GM12864 (cell line): ENCODE measurements at places on chromosomes 7 and 10.

GRCh38 chr10:6120691-6121090 lies 31.9 kb downstream of the RBM17 start:
- DNase-seq: no peak

DNA sequence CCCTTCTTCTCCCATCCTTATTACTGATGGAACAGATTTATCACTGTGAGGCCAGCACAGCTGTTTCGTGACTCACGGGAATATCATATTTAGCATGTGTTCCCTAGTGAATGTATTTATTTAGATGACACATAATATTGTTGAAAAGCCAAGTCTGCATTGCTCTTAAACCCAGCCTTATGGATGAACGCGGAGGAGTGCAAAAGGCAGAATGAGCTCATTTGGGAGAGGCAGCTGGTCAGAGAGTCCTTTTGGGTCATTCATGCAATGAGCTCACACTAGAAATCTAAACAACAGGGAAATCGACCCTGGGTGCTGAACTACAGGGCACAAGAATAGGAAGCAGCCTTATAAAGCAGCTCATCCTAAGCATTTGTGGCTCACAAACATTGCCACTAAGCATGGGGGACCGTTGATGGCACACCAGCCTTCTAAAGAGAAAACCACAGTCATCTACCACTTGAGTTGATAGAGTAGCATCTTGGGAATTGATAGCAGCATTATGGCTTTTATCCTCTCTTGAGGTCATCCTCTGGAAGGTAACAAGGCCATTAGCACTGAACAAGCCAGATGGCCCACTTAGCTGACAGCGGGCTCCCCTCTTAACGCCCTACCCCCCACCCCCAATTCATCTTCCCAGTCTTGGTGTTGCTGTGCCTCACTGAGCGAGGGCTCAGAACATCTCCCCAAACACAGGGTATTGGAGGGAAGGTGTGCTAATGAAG lies 32.9 kb upstream of the SDK1 start:
- no peak for DNase-seq

DNA sequence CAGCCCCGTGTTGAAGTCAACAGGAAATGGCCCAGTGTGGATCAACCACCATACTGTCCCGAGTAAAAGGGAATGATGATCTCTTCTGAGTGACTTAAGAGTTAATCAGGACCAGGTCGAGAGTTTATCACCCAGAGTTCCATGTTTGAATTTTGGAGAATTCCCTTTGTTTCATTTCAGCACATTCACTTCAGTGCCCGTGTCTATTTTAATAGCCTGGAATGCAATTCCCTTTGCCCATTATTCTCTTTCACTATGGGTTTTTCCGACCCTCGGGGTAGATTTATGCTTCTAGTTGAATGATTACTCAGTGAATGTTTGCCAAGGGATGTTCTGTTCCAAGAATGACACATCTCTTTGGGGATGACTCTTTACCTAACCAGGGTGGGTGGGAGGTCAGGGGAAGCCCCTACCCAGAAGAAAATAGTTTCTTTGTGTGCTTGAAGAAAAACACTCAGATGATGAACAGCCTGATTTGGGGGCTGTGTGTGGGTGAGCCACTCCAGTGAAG lies 594.9 kb downstream of the INHBA start:
- DNase-seq: no peak

- DNase-seq: no peak
These were observed 26.1 kb upstream of the FAM221A start for GRCh38 chr7:23653942-23654341.
